ENCODE measurements at places on chromosomes 7 and 10.

DNA sequence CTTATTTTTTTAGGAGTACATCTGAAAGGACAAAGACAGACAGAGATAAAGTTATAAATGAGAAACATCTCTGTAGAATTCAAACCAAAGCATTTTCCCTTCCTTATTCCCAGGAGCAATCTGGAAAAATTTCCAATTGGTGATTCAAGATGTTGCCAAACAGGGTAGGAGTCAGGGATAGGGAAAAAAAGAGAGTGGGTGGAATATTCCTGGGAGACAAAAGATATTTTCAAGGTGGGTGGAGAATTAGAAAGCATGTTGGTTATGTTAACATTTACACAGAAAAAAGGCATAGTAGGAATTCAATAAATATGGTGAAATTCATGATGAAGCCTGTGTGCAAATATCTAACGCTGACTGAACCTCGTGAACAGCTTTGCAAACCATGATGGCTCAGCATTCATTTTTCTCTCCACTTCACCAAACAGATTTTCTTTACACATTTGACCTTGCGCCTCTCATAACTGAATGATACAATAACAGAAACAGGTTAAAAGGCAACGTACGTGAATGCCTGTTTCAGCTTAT is 25.1 kb downstream of the SLC26A5 start:
- DNase-seq: no peak

DNA sequence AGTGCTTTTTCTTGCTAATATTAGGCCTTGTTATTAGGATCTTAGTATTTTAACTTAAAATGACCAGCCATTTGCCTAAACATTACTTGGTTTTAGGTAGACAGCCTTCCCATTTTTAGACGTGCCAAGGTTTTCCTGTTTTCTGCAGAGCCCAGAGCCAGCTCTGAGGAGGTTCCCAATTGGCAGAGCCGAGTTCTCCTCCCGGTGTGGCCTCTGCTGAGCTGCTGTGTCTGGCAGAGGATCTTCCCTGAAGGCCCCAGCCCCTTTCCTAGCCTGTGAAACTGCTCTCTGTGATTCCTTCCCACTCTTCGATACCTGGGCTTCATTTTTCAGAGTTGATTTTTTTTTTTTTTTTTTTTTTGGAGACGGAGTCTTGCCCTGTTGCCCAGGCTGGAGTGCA is 91.4 kb downstream of the EEPD1 start:
- no peak for DNase-seq

DNA sequence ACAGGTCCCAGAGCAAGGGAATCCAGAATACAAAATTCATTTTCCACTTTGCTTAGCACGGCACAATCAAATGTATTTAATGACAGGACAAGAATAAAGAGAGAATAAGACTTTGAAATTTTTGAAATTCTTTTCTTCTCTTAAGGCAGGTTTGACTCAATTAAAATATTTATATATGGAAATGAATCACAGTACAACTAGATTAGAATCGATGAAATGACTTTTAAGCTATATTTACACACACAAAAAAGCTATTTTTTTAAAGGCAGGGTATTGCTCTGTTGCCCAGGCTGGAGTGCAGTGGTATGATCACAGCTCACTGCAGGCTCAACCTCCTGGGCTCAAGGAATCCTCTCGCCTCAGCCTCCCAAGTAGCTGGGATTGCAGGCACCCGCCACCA is 265.4 kb upstream of the SLC26A5 start:
- DNase-seq: no peak

GRCh38 chr10:58998924-58999713 is 177.3 kb upstream of the PHYHIPL start:
- no peak for DNase-seq

Measured in cortex of kidney (tissue), 1 donor.